ENCODE measurements at places on chromosomes 5 and 9.

DNA sequence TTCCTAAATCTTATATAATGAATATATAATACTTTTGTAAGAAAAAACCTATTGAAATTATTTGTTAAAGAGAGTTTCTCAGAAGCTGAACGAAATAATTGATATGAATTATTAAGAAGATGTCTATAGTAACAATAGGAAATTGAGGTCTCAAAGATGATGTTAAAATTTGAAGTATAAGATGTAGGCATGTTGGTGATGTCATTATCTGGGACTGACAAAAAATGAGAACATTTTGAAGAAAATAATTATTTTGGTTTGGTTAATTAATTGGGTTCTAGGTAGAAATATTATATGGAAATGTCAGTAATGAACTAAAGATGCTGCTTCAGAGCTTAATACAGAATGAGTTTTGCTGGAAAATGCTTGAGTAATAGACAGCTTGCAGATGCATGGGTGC is 501.4 kb upstream of the ST8SIA4 start:
- DNase-seq, result no peak

- no peak for DNase-seq
These were observed 3.2 kb downstream of the ST6GALNAC4 start for GRCh38 chr9:127913682-127914081.

DNA sequence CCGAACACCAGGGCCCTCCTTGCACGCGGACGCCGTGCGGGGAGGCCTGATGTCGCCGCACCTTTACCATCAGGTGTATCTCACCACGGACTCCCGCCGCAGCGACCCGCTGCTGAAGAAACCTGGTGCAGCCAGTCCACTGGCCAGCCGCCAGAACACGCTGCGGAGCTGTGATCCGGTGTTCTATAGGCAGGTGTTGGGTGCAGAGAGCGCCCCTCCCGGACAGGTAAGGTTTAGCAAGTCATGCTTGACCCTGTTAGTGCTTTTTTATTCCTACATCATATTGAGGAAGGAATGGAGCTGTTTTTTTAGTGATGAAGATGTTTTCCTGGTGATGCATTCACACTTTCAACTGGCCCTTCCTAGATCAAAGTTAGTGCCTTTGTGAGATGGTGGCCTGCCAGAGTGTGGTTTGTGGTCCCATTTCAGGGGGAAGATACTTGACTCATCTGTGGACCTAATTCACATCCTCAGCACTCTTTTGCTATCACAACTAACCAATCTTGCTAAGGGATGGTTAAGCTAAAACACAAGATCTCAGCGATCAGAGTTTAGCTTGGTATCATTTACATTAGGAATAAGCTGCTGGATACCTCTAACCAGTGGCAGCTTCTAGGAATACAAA is 2.7 kb downstream of the PCDHGC3 start:
- no peak for DNase-seq

- no peak for DNase-seq
These were observed 42.2 kb downstream of the NEURL1B start for GRCh38 chr5:172683264-172683644.

DNA sequence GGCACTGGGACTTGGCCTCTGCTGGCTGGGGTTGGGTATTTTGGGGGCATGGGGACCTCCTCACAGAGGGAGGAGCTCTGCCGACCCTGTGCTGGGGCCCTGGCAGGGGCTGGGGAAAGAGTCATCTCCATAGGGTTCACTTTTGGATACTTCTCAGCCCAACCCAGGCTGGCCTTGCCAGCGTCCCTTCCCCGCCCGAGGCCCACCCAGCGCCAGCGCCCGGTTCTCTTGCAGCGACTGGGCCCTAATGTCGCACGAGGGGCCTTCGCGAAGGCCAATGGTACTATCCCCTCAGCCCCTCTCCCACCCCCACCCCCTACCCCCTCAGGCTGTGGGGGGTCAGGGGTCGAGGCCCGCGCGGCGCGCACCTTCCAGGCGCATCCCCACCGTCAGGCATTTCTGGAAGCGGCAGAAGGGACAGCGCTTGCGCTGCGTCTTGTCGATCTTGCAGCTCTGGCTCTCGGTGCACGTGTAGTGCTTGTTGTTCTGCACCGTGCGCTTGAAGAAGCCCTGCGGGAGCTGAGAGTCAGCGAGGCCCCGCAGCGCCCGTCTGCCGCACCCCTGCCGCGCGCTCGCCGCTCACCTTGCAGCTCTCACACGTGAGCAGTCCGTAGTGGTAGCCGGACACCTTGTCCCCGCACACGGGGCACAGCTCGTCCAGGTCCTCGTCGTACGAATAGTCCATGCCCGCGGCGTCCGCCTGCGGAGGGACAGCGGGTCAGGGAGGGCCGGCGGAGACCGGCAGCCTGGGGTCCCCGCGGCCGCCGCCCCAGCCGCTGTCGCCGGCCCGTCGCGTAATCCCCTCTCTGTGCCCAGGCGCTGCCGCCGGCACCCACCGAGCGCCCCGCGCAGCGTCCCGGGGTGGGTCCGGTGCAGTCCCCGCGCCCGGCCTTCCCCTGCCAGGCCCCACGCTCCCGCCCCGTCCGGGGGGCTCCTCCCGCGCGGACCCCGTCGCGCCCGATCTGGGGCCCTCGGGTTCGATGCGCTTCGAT is 4.2 kb downstream of the NR5A1 start:
- no peak for DNase-seq

- no peak for DNase-seq
These were observed 363.9 kb downstream of the KDM4C start for GRCh38 chr9:7121664-7122063.

DNA sequence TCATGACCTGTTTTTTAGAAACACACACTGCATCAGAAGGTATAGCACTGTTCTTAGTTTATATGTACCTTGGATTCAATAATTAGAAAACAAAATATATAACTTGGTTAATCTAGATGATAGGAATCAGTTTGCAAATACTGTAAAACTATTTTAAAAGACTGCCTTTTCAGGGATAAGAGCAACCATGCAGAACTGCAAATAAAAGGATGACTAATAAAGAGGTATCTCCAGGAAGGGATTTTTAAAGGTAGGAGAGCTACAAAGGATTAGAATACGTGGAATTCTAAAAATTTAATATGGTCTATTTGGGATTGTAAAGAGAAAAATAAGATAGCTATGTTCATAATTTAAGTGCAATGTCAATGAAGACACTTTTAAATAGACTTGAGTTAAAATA is 9.4 kb downstream of the GABRA1 start:
- no peak for DNase-seq

- no peak for DNase-seq
These were observed 24.1 kb downstream of the AQP7 start for GRCh38 chr9:33378121-33378795.

GRCh38 chr9:75121914-75122558 is 33.7 kb downstream of the OSTF1 start:
- no peak for DNase-seq

GRCh38 chr9:113503613-113504211 is 40.2 kb downstream of the RGS3 start:
- no peak for DNase-seq

DNA sequence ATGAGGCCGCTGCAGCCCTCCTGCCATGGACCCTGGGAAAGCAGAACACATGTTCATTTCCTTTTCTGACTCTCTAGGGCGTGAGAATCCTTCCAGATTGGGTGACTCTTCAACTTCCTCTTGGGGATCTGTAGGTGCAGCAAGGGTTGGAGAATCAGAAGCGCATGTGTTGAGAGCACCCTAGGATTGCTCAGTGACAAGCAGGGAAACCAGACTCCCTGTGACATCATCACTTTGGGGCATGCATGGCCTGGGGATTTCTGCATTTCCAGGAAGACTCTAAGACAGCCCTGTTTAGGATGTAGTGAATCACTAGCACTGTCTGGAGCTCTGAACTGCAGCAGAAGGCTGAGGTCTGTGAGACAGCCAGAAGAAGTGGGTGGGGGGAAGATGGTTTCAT is 15.1 kb upstream of the LCP2 start:
- peak; percentile 79 for DNase-seq

DNA sequence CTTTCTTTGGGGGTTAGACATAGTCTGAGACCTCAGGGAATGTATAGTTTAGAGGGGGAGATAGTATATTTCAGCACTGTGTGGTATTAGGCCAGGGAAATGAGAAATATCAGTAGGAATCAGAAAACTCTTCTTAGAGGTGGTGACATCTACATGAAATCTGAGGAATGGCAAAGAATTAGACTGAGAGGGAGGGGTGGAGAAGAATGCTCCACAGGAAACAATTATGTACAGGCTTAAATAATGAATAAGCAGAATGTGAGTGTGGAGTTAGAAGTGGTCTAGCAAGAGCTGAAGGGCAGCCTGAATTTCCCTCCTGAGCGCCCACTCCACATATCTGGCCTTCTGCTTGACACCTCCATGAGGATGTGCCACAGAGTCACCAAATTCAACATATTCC is 3.6 kb upstream of the MACIR start:
- DNase-seq, result no peak

DNA sequence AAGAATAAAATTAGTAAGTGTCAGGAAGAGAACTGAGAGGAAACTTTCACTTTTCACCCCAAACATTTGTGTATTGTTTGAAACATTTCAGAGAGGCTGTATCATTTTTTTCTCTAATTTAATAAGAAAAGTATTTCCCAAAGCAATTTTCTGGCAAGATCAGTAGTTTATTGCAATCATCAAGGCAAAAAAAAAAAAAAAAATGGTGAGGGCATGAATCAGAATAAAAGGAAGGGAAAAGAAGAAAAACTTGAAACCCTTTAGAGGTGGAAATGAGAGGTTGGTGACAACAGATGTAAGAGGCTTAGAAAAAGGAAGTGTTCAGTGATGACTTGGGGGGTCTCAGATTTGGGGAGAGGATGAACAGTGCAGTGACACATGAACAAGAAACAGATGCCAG is 13.3 kb downstream of the SHC3 start:
- DNase-seq, result no peak

DNA sequence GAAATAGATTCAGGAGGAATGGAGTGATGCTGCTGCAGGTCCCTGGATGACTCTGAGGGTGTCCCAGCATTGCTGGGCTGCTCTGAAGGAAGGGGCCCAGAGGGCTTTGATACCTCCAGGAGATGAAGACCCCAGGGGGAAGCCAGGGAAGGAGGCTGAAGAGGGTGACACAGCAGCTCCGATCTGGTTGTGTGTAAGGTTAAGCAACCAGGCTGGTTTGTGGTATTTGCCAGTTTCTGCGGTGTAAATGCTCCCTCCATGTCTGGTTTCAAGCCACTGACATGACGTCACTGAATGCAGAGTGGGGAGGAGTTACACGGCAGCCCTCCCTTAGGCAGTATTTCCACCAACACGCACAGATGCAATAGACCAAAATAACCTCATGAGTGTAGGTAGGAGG is 40.0 kb upstream of the ORM1 start:
- DNase-seq, result peak; percentile 10

DNA sequence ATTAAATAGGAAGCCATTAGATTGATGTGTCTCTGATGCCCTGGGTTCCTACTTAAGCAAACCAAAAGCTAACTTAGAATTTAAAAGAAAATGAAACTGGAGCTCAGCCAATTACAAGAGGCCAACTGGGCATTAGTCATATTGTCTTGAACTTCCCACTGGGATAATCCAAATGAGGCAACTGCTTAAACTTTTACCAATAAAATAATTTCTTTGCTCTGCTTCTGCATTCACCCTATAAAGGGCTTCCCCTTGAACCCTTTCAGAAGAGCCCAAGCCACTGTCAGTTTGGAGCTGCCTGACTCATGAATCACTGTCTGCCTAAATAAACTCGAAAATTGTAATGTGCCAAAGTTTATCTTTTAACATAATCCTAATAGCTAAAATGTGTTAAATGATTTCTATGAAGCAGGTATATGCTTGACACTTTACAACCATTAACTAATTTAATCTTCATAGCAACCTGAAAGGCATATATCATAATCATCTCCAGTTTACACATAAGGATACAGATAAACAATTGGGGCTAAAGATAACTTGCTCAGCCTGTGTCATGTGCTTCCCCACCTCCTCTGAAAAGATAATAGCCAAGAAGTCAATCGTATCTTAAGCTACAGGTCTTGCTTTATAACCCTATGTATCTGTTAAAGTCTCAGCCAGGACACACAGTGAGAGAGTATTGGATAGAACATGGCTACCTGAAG is 11.5 kb downstream of the GPR150 start:
- DNase-seq, result no peak

DNA sequence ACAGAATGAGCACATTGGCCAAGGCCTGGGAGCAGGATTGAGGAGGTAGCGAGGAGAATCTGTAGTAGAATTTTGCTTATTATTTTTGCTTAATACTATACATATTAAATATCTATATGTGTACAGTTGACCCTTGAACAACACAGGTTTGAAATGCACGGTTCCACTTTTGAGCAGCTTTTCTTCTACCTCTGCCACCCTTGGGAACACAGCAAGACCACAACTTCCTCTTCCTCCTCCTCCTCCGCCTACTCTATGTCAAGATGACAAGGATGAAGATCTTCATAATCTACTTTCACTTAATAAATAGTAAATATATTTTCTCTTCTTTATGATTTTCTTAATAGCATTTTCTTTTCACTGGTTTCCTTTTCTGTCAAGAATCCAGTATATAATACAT is 541.4 kb downstream of the KCTD16 start:
- no peak for DNase-seq

GRCh38 chr9:15485836-15486666 is 24.7 kb downstream of the PSIP1 start:
- peak; percentile 48 for DNase-seq

- no peak for DNase-seq
These were observed 103.4 kb downstream of the MED10 start for GRCh38 chr5:6274846-6275543.

- no peak for DNase-seq
These were observed 25.9 kb upstream of the IL17B start for GRCh38 chr5:149404746-149405549.

GRCh38 chr5:96117771-96118651 is 156.4 kb upstream of the ELL2 start:
- no peak for DNase-seq

GRCh38 chr5:149399775-149400174 is 20.7 kb upstream of the IL17B start:
- DNase-seq, result no peak

DNA sequence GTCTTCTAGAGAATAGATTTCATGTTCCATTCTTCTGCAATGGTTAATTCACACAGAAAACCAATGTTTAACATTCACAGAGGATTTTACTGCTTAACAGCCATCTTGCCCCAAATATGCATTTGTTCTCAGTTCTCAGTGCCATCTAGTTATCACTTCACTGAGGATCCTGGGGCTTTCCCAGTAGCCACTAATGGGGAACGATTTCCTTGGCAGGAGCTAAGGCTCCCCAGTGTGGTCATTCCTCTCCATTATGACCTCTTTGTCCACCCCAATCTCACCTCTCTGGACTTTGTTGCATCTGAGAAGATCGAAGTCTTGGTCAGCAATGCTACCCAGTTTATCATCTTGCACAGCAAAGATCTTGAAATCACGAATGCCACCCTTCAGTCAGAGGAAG is 3.4 kb downstream of the ERAP2 start:
- no peak for DNase-seq

GRCh38 chr9:1939926-1940368 is 75.2 kb upstream of the SMARCA2 start:
- peak; percentile 45 for DNase-seq

DNA sequence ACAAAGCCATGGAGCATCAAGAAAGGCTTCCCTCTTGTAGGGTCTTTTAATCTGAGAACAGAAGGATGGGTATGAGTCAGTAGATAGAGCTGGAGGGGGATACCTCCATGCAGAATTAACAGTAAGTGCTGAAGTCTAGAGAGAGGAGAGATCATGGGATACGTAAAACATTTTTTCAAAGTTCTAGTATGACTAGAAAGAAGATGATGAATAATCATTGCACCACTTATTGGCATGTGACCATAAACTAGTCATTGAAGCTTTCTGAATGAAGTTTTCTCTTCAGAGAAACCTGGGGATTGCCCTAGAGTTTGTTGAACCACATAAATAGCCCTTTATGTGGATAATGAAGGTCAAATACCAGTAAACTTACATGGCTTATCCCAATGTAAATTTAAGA is 48.6 kb upstream of the PTPRD start:
- no peak for DNase-seq
